ENCODE measurements at places on chromosomes 1 and 21. TPM values are rescaled to one million over a fixed set of nuclear protein-coding genes. Genes with fewer than 3 reads are reported as not detected.

Gene PRKAA2
- total RNA-seq = not detected

Gene DISP3
- 0.65 TPM for total RNA-seq

DNA sequence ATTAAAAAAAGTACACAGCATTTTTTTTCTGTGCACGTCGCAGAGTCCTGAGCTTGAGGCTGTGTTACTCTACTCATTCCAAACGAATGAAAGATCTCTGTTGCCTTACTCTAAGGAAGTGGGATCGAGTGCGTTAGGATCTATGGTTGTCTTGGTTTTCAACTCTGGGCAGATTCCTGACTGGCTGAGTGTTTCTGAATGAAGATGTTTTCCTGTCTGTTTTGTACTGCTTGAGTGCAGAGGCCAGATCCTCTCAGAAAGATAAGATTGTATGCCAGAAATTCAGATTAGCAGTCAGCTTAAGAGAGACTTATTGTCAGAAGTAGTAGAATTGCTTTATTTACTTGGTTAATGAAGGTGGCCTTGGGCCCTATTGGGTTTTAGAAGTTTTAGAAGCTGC, 14.0 kb downstream of the PLA2G2E start:
- H3K36me3 ChIP-seq = peaks cover 36% of the 10 kb centered on the region
- no peak overlapping the region for H3K4me3 ChIP-seq
- no peak overlapping the region for H3K27ac ChIP-seq
- DNase-seq = no peak
- no peaks in the 10 kb centered on the region for H3K4me1 ChIP-seq

Gene KCNE2
- not detected for total RNA-seq

GRCh38 chr1:26724118-26724517, 28.3 kb downstream of the ARID1A start:
- no peak for DNase-seq
- H3K36me3 ChIP-seq = peaks cover 32% of the 10 kb centered on the region
- no peak overlapping the region for H3K4me3 ChIP-seq
- H3K27me3 ChIP-seq = no peaks in the 10 kb centered on the region
- peaks cover 93% of the 10 kb centered on the region for H3K4me1 ChIP-seq

GRCh38 chr1:69992594-69992993, 212.8 kb downstream of the LRRC40 start:
- DNase-seq = no peak
- H3K4me1 ChIP-seq = no peaks in the 10 kb centered on the region
- H3K27me3 ChIP-seq = no peaks in the 10 kb centered on the region
- no peak overlapping the region for H3K4me3 ChIP-seq
- H3K36me3 ChIP-seq = no peaks in the 10 kb centered on the region

DNA sequence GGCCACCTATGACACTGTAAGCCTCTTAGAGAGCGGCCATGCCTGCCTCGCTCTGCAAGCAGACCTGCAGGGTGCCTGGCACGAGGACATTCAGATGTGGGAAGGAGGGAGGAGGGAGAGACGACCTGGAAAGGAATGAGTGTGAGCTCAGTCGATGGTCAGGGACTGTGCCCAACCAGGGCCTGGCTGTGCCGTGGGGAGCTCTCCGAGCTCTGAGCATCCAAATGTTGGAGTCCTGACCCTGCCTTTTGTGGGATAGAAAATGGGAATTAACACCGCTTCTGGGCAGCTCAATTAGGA, 7.3 kb downstream of the CSTB start:
- H3K4me3 ChIP-seq = no peak overlapping the region
- DNase-seq = no peak
- peaks cover 4% of the 10 kb centered on the region for H3K4me1 ChIP-seq
- H3K27ac ChIP-seq = no peak overlapping the region

DNA sequence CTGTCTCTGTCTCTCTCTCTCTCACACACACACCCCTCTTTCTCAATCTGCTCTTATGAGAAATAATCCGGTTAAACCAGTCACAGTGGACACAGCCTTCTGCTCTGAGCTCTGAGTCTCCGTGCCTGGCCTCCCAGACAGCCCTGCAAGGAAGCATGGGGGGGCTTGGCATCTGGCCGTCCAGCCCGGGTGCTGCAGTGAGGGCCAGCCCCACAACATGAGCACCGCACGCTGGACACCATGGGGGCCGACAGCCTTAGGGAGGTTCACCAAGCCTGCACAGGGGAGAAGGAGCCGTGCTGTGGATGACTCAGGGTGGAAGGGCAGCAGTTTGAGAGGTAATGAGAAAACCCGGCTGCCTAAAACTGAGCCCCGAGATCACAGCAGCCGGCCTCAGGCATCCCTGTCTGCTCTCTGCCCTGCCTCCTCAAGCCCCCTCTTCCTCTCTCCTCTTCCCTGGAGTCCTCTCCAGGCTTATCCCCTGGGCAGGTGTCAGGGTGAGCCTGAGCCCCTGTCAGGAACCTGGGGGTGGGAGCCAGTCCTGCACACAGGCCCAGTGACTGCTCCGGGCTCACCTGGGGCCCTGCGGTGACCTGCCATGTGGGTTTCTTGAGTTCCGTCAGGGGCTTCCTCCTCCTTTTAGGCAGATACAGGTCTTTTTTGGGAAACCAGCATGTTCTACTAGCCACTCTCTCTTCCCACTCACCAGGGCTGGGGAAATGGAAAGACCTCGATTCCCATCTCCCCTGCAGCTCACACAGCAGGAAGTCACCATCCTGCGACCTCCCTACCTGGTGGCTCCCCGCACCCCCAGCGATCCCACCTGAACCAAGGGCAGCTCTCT, 92.8 kb downstream of the ITPKB start:
- H3K4me3 ChIP-seq = no peak overlapping the region
- H3K36me3 ChIP-seq = peaks cover 58% of the 10 kb centered on the region
- peaks cover 73% of the 10 kb centered on the region for H3K4me1 ChIP-seq
- H3K27me3 ChIP-seq = no peaks in the 10 kb centered on the region
- H3K27ac ChIP-seq = peak overlapping the region; percentile 95
- DNase-seq = peak; percentile 42

Measured in activated CD8-positive, alpha-beta T cell treated with anti-CD3 and anti-CD28 coated beads for 36 hours (primary cell).